Lower lobe of right lung (tissue), 2 donors: ENCODE measurements at places on chromosomes 4 and X. TPM values are rescaled to one million over a fixed set of nuclear protein-coding genes. Genes with fewer than 3 reads are reported as not detected.

- DNase-seq = no peak
- H3K27ac ChIP-seq = no peak overlapping the region
- no peaks in the 10 kb centered on the region for H3K27me3 ChIP-seq
- no peaks in the 10 kb centered on the region for H3K4me1 ChIP-seq
Observed at GRCh38 chrX:10239611-10240064, 82.9 kb downstream of the CLCN4 start.

DNA sequence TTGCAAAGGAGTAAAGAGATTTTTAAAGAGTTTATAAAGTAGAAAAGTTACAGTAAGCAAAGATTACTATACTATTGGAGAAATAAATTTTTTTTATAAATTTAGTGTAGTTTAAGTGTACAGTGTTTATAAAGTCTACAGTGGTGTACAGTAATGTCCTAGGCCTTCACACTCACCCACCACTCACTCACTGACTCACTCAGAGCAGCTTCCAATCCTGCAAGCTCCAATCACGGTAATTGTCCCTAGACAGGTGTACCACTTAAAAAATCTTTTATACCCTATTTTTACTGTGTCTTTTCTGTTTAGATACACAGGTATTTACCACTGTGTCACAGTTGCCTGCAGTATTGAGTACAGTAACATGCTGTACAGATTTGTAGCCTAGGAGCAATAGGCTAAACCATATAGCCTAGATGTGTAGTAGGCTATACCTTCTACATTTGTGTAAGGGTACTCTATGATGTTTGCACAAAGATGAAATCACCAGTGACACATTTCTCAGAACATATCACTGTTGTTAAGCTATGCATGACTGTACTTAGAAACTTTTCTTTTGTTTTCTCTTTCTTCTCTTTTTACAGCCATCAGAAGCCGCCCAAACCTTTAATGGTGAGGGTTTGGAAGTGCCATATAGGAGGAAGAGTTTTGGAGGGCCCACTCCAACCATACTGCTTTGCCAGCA, 11.8 kb upstream of the SH3RF1 start:
- no peak for DNase-seq
- no peak overlapping the region for H3K27ac ChIP-seq
- no peaks in the 10 kb centered on the region for H3K4me1 ChIP-seq
- H3K36me3 ChIP-seq = no peaks in the 10 kb centered on the region

- H3K4me1 ChIP-seq = no peaks in the 10 kb centered on the region
- no peak overlapping the region for H3K27ac ChIP-seq
- DNase-seq = no peak
- H3K4me3 ChIP-seq = no peak overlapping the region
- H3K36me3 ChIP-seq = no peaks in the 10 kb centered on the region
Observed at GRCh38 chr4:48205107-48205506, 64.5 kb downstream of the TEC start.

DNA sequence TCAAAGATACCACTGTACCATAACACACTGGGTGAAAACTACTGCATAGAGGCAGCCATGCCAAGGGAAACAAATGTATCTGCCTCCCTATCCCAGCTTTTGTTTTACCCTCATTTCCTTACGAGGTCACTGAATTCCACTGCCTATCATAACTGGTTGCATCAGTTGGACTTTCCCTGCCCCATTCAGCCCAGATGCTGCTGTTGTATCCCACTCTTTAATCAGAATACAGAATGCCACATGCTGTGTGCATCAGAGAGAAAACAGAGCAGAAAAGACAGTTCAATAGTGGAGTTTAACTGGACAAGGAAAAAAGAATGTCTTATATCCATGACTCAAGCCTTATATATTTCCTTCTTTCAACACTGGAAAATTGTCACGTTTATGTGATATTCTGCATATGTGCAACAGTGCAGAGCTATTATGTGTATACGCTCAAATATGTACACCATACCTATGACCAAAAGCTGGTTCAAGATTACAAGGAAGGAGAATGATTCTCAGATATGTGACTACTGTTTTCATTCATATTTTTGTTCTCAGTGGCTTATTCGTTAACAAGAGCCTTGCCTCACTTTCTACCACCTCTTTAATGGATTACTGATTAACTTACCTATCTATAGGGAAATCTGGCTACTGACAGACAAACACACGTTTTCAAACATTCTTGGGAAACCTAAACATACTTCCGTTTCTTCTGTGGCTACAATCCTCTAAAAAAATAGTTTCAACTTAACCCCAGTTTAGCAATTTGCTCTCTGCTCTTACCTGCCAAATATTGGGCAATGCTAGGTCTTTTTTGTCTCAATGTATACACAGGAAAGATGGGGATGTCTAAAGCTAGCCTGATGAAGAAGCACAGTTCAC, 378.9 kb downstream of the SMARCA1 start:
- no peaks in the 10 kb centered on the region for H3K27me3 ChIP-seq
- H3K4me1 ChIP-seq = no peaks in the 10 kb centered on the region
- H3K27ac ChIP-seq = no peak overlapping the region
- no peaks in the 10 kb centered on the region for H3K36me3 ChIP-seq
- no peak for DNase-seq
- no peak overlapping the region for H3K4me3 ChIP-seq

DNA sequence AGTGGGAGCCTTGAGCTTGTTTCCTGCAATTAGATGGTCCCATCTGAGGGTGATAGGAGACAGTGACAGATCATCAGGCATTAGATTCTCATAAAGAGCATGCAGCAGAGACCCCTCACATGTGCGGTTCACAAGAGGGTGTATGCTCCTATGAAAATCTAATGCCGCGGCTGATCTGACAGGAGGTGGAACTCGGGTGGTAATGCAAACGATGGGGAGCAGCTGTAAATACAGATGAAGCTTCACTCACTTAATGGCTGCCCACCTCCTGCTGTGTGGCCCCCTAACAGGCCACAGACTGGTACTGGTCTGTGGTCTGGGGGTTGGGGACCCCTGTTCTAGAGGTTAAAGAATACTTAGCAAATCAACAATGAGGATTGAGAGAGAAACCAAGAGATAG, 201.5 kb upstream of the PITX2 start:
- no peak for DNase-seq
- no peaks in the 10 kb centered on the region for H3K36me3 ChIP-seq
- no peak overlapping the region for H3K27ac ChIP-seq
- H3K27me3 ChIP-seq = no peaks in the 10 kb centered on the region

The C4orf51 gene
- not detected for total RNA-seq

DNA sequence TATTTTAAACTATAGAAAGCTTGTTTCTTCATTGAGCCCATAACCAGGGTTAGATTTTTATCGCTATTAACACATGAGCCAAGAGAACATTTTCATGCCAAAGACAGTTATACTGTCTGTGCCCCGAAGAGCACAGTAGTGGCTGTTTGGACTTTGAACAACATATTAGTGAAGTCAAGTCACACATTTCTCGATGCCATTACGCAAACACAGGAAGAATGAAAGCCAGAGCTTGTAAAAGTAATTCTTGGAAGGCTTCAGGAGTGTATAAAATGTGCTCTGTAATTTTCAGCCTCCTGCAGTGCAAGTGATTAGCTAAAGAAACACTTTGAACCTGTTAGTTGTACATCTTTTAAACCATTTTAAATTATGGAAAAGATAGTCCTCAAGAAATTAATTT, 590.7 kb upstream of the PITX2 start:
- no peaks in the 10 kb centered on the region for H3K27me3 ChIP-seq
- no peak overlapping the region for H3K27ac ChIP-seq
- H3K4me1 ChIP-seq = no peaks in the 10 kb centered on the region
- no peak for DNase-seq
- no peak overlapping the region for H3K4me3 ChIP-seq
- no peaks in the 10 kb centered on the region for H3K36me3 ChIP-seq

DNA sequence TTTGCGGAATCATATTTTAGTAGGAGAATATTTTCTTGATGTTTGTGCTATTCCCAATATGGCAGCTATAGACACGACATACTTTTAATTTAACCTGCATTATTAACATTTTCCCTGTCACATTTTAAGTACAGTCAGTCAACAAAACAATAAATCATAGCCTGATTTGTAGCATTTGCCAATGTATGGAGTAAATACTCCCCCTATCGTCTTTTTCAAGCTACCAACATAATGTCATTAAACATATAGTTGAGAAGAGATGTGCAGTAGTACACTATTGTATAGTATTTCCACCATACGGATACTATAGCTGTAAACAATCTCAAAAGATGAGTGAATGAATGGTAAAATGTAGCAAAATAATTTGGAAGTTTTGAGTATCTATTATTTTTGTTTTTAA, 303.7 kb upstream of the MAGEB2 start:
- no peak for DNase-seq
- H3K27me3 ChIP-seq = no peaks in the 10 kb centered on the region
- no peak overlapping the region for H3K27ac ChIP-seq
- no peaks in the 10 kb centered on the region for H3K4me1 ChIP-seq
- H3K36me3 ChIP-seq = no peaks in the 10 kb centered on the region

DNA sequence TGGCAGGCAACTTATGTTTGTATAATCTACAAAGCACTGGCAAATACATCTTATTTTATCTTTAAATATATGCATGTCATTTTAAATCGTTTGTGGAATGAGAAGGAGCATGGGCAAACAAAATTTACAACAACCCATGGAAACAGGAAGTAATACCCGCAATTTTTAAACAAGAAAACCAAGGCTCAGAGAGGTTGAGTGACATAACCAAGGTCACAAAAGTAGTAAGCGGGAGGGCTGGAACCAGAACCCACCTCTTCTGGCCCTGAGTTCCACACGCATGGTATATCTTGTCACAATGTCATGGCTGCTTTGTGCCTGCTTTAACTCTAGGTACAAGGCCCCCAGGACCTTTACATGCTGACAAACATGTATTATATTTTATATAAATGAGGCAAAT, 52.9 kb downstream of the SLC7A11 start:
- H3K4me3 ChIP-seq = no peak overlapping the region
- DNase-seq = no peak
- H3K36me3 ChIP-seq = no peaks in the 10 kb centered on the region
- no peaks in the 10 kb centered on the region for H3K4me1 ChIP-seq

The C4orf36 gene
- 1.6 TPM for total RNA-seq
